Ascending aorta (tissue), 2 donors: ENCODE measurements at places on chromosomes 13 and 19. TPM values are rescaled to one million over a fixed set of nuclear protein-coding genes. Genes with fewer than 3 reads are reported as not detected.

The PSG7 gene
- total RNA-seq, result not detected

The TJP3 gene
- total RNA-seq, result 12.6 TPM

The KLK7 gene
- not detected for total RNA-seq

The ZNF491 gene
- not detected for total RNA-seq

The ADGRE2 gene
- 0.21 TPM for total RNA-seq

The ELF1 gene
- 105 TPM for total RNA-seq

The HCN2 gene
- not detected for total RNA-seq
